ENCODE measurements at places on chromosomes 4 and X. TPM values are rescaled to one million over a fixed set of nuclear protein-coding genes. Genes with fewer than 3 reads are reported as not detected.

GRCh38 chr4:57303012-57303751 is 193.0 kb upstream of the IGFBP7 start:
- DNase-seq = no peak

DNA sequence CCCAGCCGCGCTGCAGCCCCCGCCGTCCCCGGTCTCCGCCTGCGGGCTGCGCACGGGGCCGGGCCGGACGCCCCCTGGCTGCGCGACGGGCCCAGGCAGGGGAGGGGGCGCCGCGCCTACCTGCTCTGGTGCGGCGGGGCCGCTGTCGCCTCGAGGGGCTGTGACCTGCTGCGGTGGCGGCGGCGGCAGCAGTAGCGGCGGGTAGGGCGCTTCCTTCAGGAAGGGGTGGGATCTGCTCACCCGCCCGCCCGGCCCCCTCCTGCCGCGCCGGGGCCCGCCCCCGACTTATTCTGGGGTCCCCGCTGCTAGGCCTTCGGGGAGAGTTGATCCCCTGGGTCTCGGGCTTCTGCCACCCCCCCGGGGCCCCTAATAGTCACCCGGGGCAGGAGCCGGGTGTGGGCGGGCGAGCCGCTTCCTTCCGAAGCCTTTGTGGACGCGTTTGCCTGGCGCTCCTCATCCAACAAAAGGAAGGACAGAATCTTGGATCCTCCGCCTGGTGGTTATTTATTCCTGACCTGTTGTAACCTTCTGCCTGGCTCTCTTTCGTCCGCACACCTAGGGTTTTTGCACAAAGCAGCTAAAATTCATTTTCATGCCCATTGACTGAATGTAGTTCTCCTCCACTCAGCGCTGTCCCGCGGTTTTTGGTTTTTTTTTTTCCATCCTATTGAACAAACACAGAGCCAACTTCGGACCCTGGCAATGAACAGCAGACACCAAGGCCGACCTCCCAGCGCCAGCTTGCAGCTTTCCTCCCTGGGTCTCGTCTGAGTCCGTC is at the start of gene TMEM150C:
Gene TMEM150C, minus strand, starts transcription at position 203 of the 778 bp plus-strand sequence. CDS start 57,331 bp downstream, outside the sequence.
- DNase-seq = peak; percentile 52

GRCh38 chr4:8724436-8725070 is 132.0 kb downstream of the CPZ start:
- no peak for DNase-seq

GRCh38 chrX:37722595-37722994 is 37.0 kb downstream of the XK start:
- DNase-seq = no peak

Gene CYP2U1
- 6.6 TPM for polyA plus RNA-seq

DNA sequence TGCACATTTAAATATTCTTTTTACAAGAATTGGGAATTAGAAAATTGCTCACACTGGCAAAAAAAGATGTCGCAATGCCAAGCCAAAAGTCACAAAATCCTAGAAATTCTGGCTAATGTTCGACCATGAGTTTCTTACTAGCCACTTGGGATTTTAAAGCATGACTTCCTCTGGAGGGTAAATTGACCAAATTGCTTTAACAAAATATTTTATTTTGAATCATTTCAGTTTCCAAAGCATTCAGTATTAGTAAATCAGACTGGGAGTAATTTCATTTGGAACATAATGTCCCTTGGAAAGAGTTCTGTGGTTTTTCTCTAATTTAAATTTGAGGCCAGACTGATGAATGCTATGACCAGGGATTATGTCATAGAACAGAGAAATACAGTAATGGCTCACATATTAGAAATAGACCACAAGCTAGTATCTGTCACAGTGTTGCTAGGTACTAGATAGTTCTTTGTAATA is 7.6 kb upstream of the CXCL5 start:
- no peak for DNase-seq

- DNase-seq = no peak
These were observed 91.0 kb downstream of the MGST2 start for GRCh38 chr4:139756391-139757180.

Gene GSX2
- not detected for polyA plus RNA-seq

GRCh38 chrX:68048774-68049173 is 384.5 kb downstream of the OPHN1 start:
- DNase-seq = no peak

Gene COPS4
- polyA plus RNA-seq = 51.2 TPM

Gene NAP1L3
- polyA plus RNA-seq = 8.9 TPM

DNA sequence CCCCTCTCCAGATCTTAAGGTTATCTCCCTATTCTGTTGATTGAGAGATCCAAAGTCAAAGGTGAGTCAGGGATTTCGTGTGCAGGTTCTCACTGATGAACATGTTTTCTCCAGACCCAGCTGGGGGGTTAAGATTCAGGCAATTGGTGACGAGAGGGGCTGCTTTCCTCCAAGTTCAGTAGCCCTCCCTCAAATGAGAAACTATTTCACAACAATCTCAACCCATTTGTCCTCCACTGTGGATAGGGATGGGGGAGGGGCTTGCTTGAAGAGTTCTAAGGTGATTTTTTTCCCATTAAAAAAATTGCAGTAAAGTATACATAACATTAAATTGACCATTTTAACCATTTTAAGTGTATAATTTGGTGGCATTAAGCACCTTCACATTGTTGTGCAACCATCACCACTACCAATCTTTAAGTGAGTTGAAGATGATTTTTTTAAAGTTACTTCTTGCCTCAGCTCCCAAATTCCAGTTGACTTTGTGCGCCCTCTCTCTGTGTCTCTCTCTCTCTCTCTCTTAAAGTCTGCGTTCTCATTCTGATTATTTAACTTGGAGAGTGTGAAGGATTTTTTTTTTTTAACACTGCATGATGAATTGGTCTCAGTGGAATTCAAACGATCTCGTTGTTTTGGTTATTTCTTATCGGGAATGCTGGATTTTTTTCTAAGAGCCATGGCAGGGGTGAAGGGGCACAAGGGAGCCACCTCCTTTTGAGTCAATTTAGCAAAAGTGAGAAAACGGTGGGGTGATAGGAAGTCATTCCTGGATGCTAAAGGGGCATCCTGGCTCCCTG is 175.9 kb downstream of the SHROOM3 start:
- DNase-seq = no peak

Gene RBM47
- 98.4 TPM for polyA plus RNA-seq

Gene PCYT1B
- polyA plus RNA-seq = 3.8 TPM

Data from large intestine (tissue), 12 donors.